GM13976 (cell line): ENCODE measurements at places on chromosomes 16 and 17.

- DNase-seq = no peak
Measured at GRCh38 chr16:51500306-51500705, 349.2 kb upstream of the SALL1 start.

DNA sequence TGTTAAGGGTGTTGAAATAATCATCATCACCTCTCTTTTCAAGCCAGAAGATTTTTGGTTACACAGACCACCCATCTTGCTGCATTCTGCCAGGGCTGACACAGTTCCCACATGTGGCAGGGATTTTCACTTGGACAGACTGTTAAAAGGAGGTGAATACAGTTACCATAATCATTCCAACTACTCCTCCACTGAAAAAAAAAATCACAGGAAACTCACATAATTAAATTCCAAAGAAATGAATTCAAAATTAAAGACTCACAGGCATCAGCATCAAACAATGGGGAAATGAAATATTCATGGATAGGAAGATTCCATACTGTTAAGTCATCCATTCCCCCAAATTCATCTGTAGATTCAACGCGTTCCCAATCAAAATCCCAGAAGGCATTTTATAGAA, 209.4 kb downstream of the MRTFB start:
- no peak for DNase-seq

DNA sequence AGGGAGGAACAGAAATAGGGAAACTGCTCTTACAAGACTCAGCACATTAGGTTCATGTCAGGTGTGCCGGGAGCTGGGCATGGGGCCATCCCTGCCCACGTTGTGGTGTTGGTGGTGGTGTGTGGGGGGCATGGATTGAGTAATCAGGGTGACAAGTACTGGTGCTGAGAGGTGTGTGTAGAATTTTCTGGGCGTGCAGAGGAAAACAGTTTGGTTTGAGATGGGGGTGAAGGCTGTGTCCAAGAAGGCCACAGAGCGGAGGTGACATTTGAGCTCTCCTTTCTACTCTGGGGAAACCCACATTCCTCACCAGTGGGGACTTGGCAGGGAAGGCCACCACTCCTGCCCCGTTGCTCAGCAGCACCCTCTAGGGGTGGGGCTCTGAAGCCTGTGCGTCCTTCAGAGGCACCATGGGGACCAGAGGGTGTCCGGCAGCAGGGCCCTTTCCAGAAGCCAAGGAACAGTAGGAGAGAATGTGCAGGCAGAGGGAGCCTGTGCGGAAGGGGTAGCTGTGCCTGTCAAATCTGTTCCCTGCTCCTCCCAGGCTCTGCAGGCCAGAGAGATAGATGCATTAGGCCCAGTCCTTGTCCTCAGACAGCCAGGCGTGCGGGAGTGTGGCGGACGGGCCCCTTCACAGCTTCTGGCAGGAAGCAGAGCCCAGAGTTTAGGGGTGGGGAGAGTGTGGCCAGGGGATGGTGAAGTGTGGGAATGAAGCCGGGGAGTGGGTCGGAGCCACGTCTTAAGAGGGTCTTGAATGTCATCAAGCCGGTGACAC, 48.7 kb upstream of the GSE1 start:
- DNase-seq = peak; percentile 49

GRCh38 chr16:18932243-18932987, 6.2 kb upstream of the SMG1 start:
- no peak for DNase-seq

GRCh38 chr16:87369796-87370719, 13.5 kb downstream of the FBXO31 start:
- DNase-seq = no peak

DNA sequence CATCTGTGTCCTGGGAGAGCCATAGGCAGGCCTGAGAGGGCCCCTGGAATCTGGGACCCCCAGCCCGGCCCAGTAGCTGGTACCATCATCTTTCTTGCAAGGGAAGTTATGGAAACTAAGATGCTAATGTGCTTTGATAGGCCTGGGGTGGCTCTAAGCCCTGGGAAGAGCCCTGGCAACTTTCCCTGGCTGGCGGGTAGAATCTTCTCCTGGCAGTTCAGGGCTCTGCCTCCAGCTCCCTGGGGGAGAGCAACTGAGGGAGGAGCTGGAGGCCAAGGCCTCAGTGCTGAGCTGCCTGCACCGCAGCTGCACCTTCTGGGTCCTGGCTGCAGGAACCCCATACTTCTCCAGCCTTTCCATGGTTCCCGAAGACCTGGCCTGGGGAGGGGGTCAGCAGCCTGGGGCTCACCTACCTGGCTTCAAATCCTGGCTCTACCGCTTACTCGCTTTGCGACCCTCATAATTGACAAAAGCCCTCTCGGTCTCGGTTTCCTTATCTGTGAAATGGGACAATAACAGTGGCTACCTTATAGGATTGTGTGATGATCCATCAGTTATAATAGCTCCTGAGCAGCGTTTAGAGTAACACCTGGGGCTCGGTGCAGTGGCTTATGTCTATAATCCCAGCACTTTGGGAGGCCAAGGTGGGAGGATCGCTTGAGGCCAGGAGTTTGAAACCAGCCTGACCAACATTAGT, 333.7 kb downstream of the SEC14L1 start:
- no peak for DNase-seq

DNA sequence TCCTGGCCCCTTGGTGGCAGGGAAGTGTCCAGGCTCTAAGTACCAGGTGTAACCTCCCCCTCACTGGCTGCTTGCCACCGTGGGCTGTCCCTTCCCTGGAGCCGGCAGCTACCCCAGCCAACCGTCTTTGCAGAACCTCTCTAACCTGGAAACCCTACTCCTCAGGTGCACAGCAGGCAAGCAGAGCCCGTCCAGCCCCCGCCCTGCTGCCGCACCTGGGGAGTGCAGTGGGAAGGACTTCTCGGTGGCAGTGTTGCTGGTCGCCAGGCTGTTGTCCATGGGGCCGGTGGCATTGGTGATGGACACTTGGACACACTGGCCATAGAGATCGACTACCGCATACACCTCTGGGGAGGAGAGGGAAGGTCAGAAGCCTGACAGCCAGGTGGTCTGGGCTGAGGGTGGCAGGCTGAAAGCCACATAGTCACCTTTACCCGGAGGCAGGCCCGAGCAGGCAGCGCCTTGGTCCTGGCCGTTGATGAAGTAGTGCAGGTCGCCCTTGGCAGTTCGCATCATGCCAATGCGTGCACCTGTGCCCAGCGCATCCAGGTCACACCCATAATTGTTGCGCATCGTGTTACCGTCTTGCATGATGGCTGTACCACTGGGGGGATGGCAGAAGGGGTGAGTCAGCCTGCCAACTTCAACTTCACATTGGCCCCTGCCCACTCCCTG, 6.5 kb downstream of the NEURL4 start:
- no peak for DNase-seq

GRCh38 chr16:57070424-57070823, 22.0 kb upstream of the CPNE2 start:
- DNase-seq = no peak

- no peak for DNase-seq
Measured at GRCh38 chr17:48564188-48565021, 13.7 kb downstream of the HOXB4 start.

DNA sequence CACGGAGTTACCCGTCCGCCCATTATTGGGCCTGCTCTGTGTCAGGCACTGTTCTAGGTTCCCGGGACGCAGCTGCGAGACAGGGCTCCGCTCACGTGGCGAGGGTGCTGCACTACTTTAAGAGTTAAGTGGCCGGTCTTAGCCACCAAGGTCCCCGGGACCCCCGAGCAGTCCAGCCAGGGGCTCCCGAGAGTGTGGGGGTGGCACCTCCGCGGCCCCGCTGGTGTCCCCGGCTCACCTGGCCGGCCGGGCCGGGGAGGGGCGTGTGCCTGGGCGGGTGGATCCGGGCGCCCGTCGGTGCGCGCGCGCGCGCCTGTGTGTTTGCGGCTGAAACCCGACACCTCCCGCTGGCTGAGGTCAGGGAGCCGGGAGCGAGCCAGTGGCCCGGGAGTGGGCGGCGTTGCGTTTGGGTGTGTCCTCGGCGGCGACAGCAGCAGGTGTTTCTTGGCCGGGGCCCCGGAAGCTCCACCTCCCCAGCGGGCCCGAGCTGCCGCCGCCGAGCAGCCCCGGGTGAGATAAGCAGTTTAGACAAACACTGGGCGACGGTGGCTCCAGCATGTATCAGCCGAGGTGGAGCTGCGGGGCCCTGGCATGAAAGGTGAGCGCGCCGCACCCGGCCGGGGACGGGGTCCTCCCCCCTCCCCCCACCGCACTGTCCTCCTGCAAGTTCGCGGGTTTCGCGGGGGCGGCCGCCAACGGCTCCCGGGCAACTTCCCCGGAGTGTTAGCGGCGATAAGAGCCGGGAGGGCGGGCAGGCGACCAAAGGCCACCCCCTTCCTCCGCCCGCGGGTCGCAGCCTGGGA, at the start of gene GSE1:
Gene GSE1, plus strand, starts transcription at position 522 of the 803 bp plus-strand sequence. Its CDS starts 70 bp downstream, at position 592.
- DNase-seq = peak; percentile 95

DNA sequence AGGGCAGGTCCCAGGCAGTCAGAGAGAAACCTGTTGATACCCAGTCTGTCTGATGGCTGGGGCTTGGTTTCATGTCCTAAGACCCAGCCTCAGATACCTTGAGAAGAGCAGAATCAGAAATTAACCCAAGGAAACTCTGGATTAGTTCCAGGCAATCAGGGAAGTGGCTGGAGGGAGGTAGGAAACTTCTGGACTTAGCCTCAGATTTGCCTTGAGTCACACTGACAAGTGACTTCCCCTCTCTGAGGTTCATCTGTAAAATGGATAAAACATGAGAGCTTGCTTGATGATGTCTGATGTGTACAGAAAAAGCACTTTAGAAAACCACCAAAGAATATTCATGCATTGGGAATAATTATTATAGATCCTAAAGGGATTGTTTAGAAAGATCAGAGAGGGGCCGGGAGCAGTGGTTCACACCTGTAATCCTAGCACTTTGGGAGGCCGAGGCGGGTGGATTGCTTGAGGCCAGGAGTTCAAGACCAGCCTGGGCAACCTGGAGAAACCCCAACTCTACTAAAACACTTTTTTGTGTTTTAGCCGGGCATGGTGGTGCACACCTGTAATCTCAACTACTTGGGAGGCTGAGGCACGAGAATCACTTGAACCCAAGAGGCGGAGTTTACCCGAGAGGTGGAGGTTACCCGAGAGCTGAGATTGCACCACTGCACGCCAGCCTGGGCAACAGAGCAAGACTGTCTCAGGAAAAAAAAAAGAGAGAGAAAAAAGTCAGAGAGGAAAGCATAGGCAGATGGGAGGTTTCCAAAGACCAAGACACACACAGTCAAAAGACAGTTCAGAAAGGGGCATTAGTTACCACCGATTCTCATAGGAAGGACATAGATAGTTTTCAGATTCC, 3.8 kb downstream of the CIITA start:
- DNase-seq = no peak

DNA sequence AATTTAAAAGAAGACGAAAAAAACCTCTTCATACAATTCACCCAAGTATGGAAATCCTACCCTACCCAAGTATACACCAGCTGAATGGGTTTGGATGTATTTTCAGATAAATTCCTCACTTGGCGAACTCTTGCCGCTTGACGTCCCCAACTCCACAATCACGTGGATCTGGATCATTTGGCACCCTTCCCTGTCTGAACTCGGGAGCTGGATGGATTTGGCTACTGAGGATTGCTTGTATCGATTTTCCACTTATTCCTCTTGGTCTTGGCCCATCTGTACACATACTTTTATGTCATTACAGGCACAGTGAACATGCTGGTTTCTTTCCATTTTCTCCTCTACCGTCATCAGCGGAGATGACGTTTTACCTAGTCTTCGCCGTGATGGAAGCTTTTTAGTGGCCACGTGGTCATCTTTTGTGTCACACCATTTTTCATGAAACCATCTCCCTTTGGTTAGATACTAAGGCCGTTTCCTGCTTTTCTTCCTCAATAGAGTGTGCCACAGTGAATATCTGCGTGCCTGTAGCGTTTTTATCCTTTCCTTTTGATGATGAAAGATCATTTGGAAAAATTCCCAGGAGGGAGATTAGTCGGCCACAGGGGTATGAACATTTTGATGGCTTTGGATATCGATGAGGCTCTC, 47.1 kb downstream of the CMIP start:
- DNase-seq = no peak

DNA sequence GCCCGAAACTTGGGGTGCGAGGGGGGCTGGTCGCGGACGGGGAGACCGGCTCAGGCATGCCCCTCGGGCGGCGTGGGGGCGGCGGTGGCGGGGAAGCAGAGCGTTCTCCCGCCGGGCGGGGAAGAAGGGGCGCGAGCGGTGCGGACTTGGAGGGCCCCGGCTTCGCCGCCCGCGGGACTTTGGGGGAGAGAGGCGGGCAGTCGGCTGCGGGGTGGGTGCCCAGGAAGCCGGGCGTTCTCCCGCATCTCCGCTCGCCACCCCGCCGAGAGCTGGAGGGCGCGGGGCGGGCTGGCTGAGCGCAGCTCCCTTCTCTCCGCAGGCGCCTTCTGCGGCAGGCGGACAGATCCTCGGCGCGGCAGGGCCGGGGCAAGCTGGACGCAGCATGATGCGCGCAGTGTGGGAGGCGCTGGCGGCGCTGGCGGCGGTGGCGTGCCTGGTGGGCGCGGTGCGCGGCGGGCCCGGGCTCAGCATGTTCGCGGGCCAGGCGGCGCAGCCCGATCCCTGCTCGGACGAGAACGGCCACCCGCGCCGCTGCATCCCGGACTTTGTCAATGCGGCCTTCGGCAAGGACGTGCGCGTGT, 772 bp downstream of the NTN1 start:
- peak; percentile 59 for DNase-seq

DNA sequence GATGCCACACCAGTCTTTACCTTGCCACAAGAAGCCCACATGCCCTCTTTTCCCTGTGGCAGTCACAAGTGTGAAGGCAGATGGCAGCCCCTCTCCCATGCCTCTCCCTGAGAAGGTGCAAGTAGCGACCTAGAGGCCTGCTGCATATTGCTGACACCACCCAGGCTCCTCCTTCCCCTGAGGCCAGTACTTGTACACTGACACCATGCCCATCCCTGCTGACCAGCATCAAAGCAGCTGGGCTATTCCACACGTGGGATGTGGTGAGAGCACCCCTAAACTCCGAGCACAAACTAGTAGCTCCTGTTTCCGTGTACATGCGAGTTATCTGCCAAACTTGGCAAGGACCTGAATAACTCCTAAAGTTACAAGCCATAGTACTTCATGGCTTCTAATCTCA, 149.4 kb downstream of the AATF start:
- no peak for DNase-seq

DNA sequence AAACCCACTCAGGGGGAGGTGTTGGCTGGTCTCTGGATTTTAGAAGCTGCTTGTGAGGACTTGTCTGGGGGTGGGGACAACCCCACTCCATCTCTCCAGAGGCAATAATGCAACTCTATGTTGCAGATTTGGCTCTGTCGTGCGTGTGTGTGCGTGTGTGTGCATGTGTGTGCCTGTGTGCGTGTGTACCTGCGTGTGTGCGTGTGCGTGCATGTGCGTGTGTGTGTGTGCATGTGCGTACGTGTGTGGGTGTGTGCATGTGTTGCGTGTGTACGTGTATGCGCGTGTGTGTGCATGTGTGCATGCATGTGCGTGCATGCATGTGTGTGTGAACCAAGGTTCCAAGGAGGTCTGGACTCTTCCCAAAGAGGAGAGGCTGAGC, 120.4 kb upstream of the LHX1 start:
- DNase-seq = peak; percentile 15

DNA sequence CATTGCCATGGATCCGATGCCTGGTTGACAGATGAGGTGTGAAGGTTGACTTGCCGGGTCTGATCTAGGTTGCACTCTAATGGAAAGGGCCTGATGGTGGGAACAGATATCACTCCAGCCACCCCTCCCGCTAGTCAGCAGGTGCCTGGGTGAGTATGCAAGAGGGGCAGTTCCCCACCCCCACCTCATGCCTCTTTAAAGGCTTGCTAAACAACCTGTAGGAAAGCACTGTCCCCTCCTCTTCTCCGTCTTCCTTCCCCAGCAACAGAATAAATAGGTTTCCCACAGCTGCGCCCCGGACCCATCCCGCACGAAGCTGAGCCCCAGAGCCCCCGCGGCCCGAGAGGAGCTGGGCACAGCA, 746 bp upstream of the TMEM132E start:
- DNase-seq = no peak
